ENCODE measurements at places on chromosomes 5 and 9. TPM values are rescaled to one million over a fixed set of nuclear protein-coding genes. Genes with fewer than 3 reads are reported as not detected.
A peak's percentile ranks its signal among the peaks of the same experiment; 100 is the strongest.

DNA sequence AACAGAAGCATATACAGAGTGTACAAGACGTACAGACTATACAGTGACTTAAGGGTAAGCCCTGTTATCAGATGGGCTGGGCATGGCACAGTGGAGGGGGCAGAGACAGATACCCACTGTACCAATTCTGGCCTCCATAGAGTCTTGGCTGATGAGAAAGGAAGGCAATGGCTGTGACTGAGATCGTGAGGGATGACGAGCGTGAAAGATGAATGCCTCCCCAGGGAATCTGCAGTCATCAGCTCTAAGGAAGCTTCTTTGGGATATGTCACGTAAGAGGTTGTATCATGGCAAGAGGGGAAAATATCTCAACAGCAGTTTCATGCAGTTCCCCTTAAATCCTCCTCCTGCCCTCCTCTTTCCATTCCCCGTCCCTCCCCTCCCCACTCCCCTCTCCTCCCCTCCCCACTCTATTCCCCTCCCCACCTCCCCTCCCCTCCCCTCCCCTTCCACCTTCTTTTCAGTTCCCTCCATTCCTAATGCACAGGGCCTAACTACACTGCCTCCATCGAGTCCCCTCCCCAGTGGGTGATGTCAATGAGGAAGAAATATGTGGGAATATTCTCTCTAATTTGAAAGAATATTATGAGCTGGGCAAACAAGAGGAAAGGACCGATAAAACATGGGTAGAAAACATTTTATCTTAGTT is 226.4 kb upstream of the DAP start:
- no peak for DNase-seq

Gene PCDH12
- total RNA-seq: not detected

Gene KCNV2
- total RNA-seq: not detected

Gene SH3RF2
- total RNA-seq: not detected

Gene CENPK
- 18.4 TPM for total RNA-seq

Gene SLC6A7
- total RNA-seq: not detected

GRCh38 chr5:166781737-166782136 is 1509.7 kb upstream of the WWC1 start:
- DNase-seq: no peak

GRCh38 chr5:142141463-142141862 is 32.9 kb downstream of the NDFIP1 start:
- no peak for DNase-seq

DNA sequence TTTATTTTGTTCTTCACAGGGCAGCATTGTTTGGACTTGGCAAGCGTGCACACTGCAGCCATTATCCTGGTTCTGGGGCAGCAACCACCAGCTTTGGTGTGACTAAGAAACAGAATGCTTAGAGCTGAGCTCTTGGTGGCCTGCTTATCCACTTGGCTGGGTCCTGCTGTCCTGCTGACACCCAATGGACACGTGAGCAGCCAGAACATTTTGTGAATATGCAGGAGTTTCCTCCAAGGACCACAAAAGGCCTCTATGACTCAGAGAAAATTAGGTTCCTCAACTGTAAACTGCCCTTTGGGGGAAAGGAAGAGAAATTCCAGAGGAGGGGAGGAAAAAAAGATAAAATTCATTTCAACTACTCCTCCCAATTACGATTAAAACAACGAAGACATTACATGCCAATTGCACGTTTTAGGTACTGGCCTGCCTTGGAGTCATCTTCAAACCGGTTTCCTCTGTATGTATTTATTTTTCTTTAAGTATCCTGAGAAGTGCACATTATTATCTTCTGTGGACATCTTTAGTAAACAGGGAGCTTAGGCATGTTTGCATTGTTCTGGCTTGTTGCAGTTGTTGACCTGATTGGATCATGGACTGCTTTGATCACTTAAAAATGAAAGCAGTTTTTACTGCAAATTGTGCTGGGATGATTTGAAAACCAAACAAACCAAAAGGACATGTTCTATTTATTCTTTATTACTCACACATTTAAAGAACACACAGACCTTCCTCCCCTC is 82.3 kb upstream of the TLE4 start:
- no peak for DNase-seq

GRCh38 chr5:163914910-163915309 is 409.5 kb downstream of the MAT2B start:
- peak; percentile 94 for DNase-seq

Gene SDHA
- total RNA-seq: 137 TPM

Gene PIP5KL1
- total RNA-seq: 1.4 TPM

GRCh38 chr5:173885475-173886010 is 2.6 kb upstream of the CPEB4 start:
- DNase-seq: peak; percentile 65

Gene HAND1
- total RNA-seq: not detected

Gene C9orf50
- total RNA-seq: not detected

GRCh38 chr9:73264631-73265030 is 113.0 kb downstream of the ANXA1 start:
- no peak for DNase-seq

GRCh38 chr9:94096819-94097577 is 12.7 kb downstream of the PTPDC1 start:
- no peak for DNase-seq

DNA sequence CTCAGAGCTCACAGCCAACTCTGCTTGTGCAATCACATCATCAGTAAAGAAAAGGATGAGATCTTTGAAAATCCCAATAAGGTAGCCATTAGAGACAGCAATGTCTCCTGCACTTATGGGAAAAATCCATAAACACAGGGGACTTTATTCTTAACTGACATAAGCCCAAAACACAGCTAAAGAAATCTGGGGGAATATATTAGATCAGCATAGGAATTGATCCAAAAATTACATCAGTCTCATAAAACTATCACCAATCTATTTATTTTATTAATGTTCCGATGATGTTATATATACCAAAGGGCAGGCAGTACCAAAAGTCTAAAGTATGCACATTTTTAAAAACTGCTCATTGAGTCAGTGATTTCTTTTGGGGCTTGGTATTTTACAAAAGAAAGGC is 6.9 kb downstream of the MRPS27 start:
- no peak for DNase-seq

Gene HACD4
- 3.9 TPM for total RNA-seq

GRCh38 chr9:137083394-137084004 is 3.3 kb upstream of the MAN1B1 start:
- peak; percentile 49 for DNase-seq

DNA sequence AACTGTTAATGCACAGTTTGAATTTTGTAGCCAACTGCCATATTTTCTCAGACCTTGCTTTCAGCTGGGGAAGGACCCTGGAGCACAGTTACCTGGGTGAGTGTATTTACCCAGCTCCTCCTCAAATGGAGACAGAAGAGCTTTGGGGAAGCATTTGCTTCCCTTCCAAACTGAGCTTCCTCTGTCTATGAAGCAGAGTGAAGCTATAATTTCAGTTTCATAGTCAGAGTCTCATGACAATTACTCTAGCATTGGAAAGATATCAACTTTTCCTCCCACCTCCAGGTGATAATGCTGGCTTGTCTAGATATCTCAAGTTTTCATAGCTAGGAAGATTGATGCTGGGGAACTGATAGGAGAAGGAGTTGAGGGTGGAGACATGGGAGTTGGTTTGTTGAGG is 406.4 kb upstream of the CLINT1 start:
- DNase-seq: no peak

GRCh38 chr5:114319236-114319635 is 42.6 kb upstream of the KCNN2 start:
- DNase-seq: no peak

DNA sequence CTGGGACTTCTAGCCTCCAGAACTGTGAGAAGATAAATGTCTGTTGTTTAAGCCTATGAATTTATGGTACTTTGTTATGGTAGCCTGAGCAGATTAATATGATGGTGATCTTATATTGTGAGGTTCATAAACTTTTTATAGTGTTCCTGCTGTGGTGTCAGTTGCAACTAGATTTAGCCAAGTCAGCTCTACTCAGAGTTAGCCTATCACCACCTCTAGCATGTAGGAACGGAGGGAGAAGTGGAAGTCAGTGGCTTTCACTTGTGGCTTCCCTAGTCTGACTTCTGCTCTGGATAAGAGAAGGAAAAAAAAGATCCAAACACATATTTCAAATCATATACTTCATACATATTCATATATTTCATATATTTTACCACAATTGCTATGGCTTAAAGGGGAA is 6.6 kb downstream of the POC5 start:
- DNase-seq: no peak

DNA sequence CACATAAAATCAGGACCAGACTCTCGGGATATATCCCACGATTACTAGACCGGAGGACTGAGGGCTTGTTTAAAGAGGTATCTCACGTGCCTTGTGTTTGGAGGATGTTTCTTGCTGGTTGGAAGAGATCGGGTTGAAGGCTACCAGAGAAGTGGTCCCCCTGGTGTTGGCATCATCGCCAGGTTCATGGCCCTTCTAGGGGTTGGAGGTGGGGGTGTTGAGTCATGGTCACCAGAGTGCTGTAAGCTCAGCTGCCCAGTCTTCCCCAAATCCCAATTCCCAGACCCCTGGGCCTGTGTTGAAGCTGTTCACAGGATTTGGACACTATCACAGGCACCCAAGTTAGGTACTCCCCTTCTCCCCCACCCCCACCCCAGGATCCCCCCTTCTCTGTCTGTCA is 29.1 kb upstream of the PRDM12 start:
- no peak for DNase-seq

Gene ADAMTS19
- total RNA-seq: not detected

- DNase-seq: peak; percentile 65
Observed at GRCh38 chr9:137429974-137430722, 7.0 kb downstream of the NOXA1 start.

Gene IGFBPL1
- not detected for total RNA-seq

- no peak for DNase-seq
Observed at GRCh38 chr5:83035373-83036100, 41.7 kb downstream of the TMEM167A start.

- DNase-seq: no peak
Observed at GRCh38 chr9:95985440-95986055, 110.1 kb downstream of the ERCC6L2 start.

DNA sequence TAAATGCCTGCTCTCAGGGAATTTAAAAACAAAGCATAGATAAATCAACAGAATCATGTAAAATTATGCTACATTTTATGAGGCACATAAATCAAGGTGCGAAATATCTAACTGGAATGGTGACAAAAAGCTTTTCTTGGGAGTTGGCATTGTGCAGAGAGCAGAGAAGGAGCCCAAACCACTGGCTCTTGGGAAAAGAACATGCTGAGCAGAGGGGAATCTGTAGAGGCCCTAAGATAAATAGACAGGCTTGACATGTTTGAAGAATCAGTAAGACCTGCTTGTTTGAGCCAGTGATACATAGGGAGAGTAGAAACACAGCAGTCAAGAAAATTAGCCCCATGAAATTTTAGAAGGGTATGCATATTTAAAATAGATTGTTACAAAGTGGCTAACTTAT is 85.8 kb downstream of the GABRB2 start:
- no peak for DNase-seq

- peak; percentile 60 for DNase-seq
Observed at GRCh38 chr9:21968331-21969010, 25.7 kb downstream of the CDKN2A start.

Gene ERBIN
- 106 TPM for total RNA-seq

DNA sequence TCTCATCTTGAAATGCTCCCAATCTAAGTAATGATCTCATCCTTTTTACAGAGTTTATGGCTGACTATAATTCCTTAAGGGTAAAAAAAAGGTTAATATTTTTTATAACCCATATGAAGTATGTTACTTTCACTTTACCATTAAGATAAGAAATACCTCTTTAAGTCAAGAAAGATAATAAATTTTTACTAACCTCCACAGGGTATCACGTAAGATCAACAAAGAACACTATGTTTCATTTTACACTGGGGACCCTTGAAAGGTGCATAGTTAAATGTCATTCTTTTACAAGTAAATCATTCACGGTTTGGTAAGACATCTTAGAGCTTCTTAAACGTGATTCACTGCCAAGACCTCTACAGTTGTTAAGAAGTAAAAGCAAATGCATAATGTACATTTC is 472.7 kb upstream of the CDH9 start:
- no peak for DNase-seq

DNA sequence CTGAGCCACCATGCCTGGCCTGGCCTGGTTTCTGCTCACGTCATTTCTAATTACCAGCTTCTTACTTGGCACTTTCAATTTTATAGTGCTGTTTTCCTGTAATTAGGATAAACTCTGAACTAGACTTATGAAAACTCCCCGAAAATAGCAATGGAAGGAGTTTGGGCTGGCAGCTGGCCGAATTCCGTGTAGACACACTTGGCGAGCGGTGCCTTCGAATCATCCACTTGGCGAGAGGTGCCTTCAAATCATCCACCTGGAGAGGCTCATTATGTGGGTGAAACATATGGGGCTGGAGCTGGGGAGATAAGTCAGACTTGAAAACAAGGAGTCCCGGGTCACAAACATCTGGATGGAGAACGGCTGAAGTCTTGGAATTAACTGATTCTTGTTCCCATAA is 203.7 kb downstream of the ROR2 start:
- no peak for DNase-seq

Gene ENTPD2
- total RNA-seq: not detected

Gene SLC34A1
- total RNA-seq: not detected

GRCh38 chr5:74382987-74383593 is 257.4 kb downstream of the ENC1 start:
- DNase-seq: no peak

Gene TPM2
- total RNA-seq: 6.0 TPM

GRCh38 chr5:171442287-171443042 is 23.0 kb downstream of the FGF18 start:
- no peak for DNase-seq

Gene FAM153A
- 0.90 TPM for total RNA-seq

GRCh38 chr9:69499407-69499806 is 172.8 kb downstream of the APBA1 start:
- no peak for DNase-seq

DNA sequence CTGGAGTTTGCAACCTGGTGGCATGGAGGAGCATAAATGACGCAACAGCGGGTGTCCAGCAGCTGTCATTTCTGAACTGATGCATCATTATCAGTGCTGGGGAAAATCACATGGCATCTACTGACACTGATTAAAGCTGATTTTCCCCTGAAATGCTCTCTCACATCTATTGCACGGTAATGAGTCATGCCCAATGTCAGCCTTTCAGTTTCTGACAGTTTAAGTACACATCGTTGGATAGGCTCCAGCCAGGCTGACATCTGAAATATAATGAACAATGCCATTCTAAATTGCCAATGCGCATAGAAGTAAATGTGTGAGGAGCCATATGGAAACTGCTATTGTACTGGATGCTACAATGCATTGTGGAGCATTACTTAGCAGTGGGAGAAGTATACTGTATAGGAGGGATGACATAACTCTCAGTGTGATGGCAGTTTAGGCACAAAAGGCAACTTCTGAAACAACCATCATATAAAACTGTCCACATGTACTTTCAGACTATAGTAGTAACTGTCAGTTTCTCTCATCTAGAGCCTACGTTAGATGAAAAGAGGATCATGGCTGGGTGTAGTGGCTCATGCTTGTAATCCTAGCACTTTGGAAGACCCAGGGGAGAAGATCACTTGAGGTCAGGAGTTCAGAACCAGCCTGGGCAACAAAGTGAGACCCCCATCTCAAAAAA is 389.3 kb upstream of the DMAC1 start:
- no peak for DNase-seq

GRCh38 chr5:77876316-77876715 is 100.2 kb upstream of the TBCA start:
- no peak for DNase-seq

Gene ACTBL2
- total RNA-seq: not detected
